ENCODE measurements at places on chromosomes 6 and 20.

- DNase-seq, result no peak
Observed at GRCh38 chr6:147849401-147850330, 341.2 kb downstream of the SAMD5 start.

GRCh38 chr6:105564121-105564902 lies 161.4 kb upstream of the PREP start:
- no peak for DNase-seq

GRCh38 chr20:62353289-62354030 lies 13.7 kb downstream of the LAMA5 start:
- DNase-seq, result no peak

DNA sequence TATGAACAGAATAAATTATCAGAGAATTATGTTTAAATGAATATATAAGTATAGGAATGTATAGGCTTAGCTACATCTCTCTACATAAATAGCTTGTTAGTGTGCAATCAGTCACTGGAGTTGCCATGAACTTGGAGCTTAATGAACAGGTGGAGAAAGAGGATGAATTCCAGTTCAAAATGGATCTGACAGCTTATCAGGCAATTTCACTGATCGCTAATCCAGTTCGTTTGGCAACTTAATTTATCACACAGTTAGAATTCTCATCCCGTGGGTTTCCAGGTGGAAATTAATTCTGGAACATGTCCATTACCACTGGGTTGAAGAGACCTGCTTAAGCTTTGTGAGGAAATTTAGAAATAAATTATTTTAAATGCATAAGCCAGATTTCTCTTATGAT lies 118.1 kb downstream of the MACROD2 start:
- no peak for DNase-seq

- no peak for DNase-seq
Observed at GRCh38 chr20:884983-885952, 30.9 kb downstream of the ANGPT4 start.

- DNase-seq, result no peak
Observed at GRCh38 chr6:169085466-169085865, 168.2 kb downstream of the THBS2 start.

DNA sequence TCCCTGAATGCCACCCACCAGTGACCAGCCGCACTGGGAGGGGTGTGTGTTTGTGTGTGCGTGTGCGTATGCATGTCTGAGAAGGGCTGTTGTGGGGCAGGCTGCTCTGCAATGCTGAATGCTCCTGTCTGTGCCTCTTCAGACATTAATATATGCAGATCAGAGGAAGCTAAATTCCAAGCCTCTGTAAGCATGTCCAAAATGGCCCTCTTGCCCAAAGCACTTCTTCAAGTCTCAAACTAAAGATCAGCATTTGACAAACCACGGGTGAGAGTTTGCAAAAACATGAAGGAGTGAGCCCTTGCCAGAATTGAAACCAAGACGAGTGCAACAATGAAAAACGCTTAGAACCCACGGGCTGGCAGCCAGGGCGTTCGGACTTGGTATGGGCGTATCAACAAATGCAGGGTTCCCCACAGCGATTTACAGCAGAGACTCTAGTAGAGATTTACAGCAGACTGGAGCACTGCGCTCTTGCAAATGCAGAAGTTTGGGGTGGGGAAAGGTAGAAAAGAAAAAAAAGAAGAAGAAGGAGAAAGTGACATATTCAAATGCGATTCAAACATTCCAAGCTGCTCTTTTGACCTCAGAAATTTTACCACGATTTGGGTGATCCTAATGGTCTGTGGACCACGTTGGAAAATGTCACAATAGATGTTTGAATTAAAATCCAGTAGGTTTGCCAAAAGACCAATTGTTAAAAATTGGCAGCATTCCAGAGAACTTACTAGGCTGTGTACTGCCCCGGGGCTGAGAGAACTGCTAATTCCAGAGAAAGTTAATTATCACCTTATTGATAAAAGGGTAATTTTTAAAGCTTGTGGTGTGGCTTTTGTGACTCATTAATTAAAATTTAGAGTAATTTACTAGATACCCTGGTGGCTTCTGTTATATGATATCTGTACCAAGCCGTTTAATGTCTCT lies 3.5 kb downstream of the SCML4 start:
- DNase-seq, result no peak

GRCh38 chr6:109690373-109690736 lies 647 bp downstream of the AK9 start:
- peak; percentile 32 for DNase-seq

DNA sequence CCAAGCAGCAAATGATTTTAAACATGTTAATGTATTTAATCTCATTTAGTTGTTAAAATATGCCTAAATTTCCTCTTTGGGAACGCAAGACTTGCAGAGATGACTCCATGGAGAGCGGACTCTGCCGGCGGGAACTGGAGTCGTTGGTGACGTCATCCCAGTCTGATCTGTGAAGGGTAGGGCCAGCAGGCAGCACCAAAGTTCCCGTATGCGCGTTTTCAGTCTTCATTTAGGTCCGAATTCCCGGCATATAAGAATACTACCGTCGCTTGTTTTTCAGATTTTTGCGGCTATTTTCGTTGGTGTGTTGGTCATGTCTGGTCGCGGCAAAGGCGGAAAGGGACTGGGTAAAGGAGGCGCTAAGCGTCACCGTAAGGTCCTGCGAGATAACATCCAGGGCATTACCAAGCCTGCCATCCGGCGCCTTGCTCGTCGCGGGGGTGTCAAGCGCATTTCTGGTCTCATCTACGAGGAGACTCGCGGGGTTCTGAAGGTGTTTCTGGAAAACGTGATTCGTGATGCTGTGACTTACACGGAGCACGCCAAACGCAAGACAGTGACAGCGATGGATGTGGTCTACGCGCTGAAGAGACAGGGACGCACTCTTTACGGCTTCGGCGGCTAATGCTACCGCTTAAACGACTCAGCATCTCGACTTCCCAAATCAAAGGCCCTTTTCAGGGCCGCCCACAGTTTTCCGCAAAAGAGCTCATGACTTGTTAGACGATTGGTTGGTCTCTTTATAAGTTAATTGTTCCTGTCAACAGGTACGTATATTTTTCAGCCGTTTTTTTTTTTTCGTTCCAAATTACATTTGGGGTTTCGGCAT lies 117.3 kb downstream of the HFE start:
- peak; percentile 63 for DNase-seq

DNA sequence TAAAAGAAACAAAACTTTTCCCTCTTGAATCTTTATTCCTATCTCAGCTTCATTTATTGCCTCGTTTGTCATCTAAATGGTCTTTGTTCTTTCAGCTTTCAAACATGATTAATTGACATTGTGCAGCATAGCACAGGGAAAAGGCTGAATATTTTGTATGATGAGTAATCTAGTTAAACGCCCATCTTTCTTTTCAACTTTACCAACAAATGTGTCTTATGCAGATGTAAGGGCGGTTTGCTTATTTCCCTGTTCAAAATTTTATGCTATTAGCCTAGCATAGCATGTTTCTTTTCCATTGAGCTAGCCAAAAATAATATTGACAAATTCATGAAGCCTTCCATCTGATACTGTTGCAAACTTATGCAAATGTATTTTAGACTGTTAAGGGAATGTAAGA lies 176.4 kb upstream of the AKAP12 start:
- no peak for DNase-seq

DNA sequence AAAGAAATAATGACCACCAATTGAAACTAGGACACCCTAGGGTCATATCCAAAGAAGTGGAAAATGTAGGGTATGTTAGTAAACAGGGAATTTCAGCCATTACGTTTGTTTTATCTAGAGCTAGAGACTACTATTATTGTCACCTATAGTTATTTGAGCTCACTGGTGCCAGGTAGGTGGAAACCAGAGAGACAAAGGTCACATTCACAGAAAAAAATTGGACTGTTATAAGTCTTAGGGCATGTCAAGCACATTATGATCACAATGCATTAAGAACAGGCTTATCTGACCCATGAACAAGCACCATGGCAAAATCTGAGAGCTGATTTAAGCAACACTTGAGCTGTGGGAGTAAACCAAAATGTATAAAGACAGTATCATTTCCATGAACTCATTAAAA lies 530.1 kb upstream of the CITED2 start:
- no peak for DNase-seq

GRCh38 chr6:33333666-33334065 lies 16.1 kb upstream of the ZBTB22 start:
- no peak for DNase-seq

DNA sequence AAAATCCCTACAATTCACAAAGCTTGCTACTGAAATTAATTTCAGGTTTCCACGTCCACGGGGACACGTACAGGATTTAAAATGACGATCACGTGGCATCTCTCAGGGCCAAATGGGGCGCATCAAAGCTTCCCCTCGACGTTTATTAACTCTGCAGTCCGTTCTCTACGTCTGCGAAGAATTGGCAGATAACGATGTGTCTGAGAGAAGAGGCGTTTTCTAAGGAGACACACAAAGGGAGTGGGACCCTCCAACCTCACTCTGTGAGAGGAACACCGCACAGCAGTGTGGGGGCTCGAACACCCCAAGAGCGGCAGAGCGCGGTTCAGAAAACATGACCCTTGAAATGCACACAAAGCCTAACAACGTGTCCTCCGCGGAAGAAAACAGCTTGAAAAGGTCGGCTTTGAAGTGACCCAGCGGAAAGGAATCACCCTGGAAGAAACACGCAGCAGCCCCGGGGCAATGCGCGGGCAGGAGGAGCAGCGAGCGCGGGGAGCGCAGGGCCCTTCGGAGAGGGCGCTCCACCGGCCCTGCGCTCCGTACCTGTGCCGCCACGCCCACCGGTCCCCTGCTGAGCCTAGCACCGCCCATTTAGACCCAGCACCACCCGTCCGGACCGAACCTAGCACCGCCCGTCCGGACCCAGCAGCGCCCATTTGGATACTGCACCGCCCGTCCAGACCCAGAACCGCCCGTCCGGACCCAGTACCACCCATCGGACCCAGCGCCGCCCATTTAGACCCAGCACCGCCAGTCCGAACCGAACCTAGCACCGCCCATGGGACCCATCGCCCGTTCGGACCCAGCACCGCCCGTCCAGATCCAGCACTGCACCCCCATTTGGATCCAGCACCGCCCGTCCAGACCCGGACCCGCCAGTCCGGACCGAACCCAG lies 1.1 kb upstream of the AFDN start:
- DNase-seq, result no peak

- DNase-seq, result no peak
Observed at GRCh38 chr20:38043512-38044300, 10.2 kb downstream of the RPRD1B start.

DNA sequence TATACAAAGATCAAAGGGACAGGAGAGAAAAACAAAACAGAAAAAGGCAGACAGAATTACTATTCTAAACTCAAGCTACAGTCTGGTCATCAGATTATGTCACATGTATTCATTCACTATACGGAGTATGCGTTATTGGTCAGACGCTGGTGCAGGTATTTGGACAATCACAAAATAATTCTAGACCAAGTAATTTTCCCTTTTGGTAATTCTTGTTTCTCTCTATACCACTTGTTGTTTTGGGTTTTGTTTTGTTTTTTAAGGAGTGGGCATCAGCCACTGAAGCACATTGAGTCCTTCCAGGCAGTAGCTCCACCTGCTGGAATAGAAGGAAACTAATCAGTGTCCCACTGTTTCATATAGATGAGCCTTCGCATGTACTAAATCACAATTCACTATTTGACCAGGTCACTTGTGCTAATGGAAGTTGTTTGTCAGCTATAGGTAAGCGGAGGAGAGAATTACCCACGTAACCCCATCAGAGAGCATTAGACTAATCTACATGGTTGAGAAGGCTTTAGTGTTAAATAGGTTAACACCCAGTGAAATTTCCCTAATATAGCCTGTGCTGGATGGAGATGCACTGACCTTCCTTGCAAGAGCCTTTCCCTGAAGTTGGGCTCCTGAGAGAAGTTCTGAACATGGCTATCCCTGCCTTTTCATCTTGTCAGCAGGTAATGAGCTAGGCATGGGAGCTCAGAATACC lies 77.9 kb downstream of the TNFAIP3 start:
- DNase-seq, result no peak

GRCh38 chr6:26497610-26498009 lies 2.5 kb upstream of the BTN1A1 start:
- no peak for DNase-seq

DNA sequence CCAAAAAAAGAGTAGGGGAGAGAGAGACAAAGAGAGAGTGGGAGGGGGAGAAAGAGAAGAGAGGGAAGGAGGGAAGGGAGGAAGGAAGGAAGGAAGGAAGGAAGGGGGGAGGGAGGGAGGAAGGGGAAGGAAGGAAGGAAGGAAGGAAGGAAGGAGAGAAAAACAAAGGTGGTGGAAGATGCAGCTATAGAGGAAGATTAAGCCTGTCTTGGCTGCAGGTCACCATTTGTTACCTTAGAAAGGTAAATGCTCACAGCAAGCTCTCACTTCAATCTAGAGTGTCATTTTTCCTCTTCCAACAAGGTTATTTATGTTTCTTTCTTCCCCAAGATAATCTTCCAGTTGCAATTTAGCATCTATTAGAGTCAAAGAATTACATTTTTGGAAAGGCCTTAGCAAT lies 284.0 kb downstream of the PHACTR1 start:
- no peak for DNase-seq

DNA sequence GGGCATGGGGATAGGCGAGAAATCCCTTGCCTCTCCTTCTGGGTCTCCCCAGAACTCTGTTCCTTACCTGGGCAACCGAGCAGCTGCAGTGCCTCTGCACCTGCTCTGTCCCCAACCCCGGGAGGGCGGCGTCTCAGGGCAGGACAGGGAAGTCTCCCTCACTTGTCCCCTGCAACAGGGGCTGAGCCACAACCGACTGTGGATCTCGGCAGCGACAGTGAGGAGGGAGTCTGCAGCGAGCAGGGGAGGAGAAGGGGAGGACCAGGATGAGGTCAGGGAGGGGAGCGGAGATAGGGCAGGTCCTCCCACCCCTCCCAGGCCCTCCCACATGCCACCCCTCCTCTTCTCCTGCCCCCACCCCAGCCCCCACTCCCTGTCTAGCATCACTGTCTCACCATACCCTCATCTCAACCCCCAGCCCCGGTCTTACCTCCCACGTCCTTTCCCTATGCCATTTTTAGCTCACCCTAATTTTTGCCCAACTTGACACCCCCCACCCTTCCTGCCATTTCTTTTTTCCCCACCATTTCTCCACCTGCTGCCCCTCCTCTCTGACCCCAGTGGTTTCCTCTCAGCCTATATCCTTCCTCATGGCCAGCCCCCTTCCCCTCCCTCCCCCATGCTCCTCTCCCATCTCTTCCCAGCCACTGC lies at the start of gene TNXB:
TSS of gene TNXB (minus strand) at position 225 of the 651 bp plus-strand sequence. CDS start 11,140 bp downstream, outside the sequence.
- DNase-seq, result no peak

GRCh38 chr20:326645-327185 lies 1.4 kb downstream of the SOX12 start:
- no peak for DNase-seq
